Transverse colon (tissue), 4 donors: ENCODE measurements at places on chromosomes 4 and X. TPM values are rescaled to one million over a fixed set of nuclear protein-coding genes. Genes with fewer than 3 reads are reported as not detected.

DNA sequence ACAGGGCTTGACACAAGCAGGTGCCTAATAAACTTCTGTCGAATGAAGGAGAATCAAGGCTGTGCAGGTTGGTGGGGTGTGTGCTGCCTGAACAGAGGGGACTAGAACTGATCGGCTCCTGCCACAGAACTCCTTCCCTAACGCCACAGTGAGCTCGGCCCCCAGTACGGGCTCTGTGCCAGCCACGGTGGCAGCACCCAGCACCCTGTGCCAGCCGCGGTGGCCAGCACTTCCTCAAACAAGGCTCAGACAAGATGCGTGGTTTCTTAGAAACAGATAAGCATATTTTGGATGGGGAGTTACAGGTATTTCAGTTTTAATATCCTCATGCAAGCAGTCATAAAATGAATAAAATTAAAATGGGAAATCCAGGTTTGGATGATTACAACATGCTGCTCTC lies 26.0 kb upstream of the C4orf50 start:
- H3K27me3 ChIP-seq: no peaks in the 10 kb centered on the region
- no peak overlapping the region for H3K27ac ChIP-seq
- DNase-seq: no peak
- no peak overlapping the region for H3K4me3 ChIP-seq
- no peaks in the 10 kb centered on the region for H3K36me3 ChIP-seq

CORIN gene
- total RNA-seq: 0.82 TPM

GRCh38 chrX:96707804-96708203 lies 23.2 kb downstream of the DIAPH2 start:
- H3K27ac ChIP-seq: no peak overlapping the region
- H3K4me1 ChIP-seq: no peaks in the 10 kb centered on the region
- H3K36me3 ChIP-seq: no peaks in the 10 kb centered on the region
- no peak for DNase-seq

- no peak for DNase-seq
- no peaks in the 10 kb centered on the region for H3K4me1 ChIP-seq
- H3K36me3 ChIP-seq: no peaks in the 10 kb centered on the region
- H3K27ac ChIP-seq: no peak overlapping the region
- no peak overlapping the region for H3K4me3 ChIP-seq
- no peaks in the 10 kb centered on the region for H3K27me3 ChIP-seq
Measured at GRCh38 chr4:26062215-26062614, 148.2 kb downstream of the SMIM20 start.
